ENCODE measurements at places on chromosomes 11 and 22.

DNA sequence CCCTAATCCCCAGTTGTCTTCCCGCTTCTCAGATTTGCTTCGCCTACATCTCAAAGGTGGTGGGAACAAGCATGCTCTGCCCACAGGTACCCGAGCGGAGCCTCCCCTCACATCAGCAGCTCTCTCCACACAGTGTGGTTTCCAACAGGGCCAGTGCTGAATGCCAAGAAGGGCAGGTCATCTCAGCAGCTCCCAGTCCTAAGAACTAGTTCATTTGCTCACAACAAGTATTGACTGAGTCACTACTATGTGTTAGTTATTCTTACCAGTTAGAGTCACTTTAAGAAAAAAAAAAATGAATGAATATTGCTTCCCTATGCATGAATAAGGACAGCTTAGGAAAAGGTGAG lies 66.2 kb downstream of the THAP12 start:
- no peak for DNase-seq

- no peak for DNase-seq
Measured at GRCh38 chr11:126182787-126183445, 28.5 kb downstream of the RPUSD4 start.

GRCh38 chr11:87368858-87369480 lies 331.2 kb downstream of the TMEM135 start:
- no peak for DNase-seq

GRCh38 chr22:31350410-31350863 lies 4.3 kb upstream of the PATZ1 start:
- no peak for DNase-seq

DNA sequence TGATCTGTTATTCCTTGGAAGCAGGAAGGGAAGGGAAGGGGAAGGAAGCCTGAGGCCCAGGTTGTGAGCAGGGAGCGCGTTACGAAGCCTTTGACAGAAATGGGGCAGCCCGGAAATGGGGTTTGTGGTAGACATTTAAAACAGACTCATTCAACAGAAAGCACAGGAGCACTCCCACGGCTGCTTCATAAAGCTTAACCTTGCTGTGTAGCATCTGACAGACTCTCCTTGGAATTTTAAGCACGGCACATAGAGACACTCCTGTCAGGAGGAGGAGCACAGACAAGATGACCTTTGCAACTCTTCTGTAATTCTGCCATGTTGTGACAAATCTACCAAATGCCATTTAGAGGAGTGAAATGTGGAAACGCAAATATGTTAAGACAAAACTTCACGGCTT lies 131.6 kb downstream of the FBXO7 start:
- no peak for DNase-seq

GRCh38 chr11:50178737-50179136 lies 146.1 kb downstream of the OR4C45 start:
- DNase-seq: no peak

DNA sequence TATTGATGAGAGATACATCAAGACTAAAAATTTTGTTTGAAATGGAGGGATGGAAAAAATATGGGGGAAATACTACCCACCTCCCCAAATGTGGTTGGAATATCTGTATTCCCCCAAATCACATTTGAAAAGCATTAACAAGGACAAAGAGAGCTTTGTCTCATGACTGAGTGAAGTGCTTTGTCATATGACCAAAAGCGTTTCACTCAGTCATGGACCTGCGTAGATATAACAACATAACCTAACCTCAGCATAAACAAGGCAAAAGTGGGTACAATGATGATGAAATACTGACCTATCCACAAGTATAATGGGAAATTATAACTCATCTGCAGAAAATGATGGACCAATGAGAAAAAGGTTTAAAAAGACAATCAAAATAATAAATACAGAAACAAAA lies 418.3 kb downstream of the TBC1D22A start:
- DNase-seq: no peak

- DNase-seq: peak; percentile 85
Measured at GRCh38 chr11:16815047-16815767, 76.8 kb downstream of the C11orf58 start.

GRCh38 chr11:124153821-124154220 lies 29.3 kb upstream of the OR10D3 start:
- no peak for DNase-seq

DNA sequence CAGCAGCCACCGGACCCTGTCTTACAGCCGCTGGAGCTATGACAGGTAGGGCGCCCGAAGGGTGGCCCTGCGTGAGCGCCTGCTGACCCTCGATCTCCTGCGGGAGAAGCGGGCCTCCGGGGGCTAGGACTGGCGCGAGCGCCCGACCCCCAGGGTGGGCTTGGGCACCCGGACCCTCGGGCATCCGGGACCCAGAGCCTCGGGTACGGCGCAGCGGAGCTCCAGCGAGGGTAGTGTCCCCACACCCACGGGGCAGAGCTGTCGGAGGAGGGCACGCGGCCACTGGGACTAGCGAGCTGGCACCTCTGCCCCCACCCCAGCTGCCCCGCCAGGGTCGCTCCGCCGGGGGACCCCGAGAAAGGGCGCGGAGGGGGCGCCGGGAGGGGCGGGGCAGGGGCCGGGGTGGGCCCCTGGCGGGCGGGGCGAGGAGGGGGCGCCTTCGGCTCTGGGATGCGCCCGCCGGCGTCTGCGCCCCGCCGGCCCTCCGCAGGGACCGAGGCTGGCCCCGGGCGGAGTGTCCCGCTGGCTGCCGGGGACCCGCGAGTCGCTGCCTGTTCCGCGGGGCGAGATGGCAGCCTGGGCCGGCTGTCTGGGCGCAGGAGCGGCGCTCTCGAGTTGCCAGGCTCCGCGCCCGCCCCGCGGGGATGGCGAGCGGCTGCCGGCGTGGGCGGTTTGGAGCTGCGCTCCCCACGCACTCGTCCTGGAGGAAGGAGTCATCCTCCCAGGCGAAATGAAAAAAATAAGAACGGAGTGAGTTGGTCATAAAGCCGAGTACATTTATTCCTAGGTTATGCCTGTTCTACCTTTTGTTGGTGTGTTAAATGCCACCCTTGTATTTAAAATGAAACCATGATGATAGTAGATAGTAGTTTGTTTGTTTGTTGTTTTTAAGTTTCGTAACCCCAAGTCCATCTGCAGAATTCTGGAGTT lies 32.4 kb downstream of the EIF3F start:
- DNase-seq: no peak

DNA sequence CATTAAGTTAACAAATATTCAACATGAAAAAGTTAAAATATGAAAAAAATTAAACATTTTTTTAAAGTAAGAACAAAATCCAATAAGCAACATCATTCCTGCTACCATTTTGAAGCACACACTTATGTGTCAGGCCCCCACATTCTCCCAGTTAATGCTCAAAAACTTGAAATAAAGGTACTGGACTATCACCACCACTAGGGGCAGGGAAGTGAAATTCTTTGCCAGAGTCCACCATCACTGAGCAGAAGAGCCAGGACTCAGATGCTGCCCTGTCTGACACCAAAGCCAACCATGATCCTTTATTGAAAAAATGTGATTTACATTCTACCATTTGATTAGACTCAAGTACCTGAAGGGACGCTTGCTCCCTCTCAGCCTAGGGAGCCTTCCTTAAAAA lies 39.1 kb downstream of the PITPNB start:
- no peak for DNase-seq

GRCh38 chr22:36767035-36767775 lies 8.7 kb downstream of the IFT27 start:
- no peak for DNase-seq

GRCh38 chr11:46055371-46055770 lies 65.9 kb downstream of the PHF21A start:
- DNase-seq: no peak

DNA sequence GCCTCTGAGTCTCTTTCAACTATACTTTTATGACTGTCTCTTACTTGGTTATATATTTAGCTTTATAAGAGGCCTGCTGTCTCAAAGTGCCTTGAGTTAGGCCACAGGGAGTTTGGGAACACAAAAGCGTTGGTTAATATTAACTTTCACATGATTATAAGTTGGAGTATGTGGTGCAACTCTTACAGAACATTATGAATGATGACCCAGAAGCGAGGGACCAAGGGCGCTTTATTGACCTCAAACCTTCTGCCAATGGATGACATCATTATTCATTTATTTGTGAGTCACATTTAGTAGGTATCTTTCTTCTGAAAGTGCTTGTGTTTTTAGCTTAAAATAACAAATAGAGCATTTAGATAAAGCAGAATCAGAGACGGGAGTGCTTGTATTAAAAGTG lies 298.0 kb upstream of the ZC3H12C start:
- no peak for DNase-seq

- no peak for DNase-seq
Measured at GRCh38 chr11:12090061-12090591, 20.3 kb upstream of the MICAL2 start.

- no peak for DNase-seq
Measured at GRCh38 chr11:26187639-26188038, 144.3 kb upstream of the ANO3 start.

DNA sequence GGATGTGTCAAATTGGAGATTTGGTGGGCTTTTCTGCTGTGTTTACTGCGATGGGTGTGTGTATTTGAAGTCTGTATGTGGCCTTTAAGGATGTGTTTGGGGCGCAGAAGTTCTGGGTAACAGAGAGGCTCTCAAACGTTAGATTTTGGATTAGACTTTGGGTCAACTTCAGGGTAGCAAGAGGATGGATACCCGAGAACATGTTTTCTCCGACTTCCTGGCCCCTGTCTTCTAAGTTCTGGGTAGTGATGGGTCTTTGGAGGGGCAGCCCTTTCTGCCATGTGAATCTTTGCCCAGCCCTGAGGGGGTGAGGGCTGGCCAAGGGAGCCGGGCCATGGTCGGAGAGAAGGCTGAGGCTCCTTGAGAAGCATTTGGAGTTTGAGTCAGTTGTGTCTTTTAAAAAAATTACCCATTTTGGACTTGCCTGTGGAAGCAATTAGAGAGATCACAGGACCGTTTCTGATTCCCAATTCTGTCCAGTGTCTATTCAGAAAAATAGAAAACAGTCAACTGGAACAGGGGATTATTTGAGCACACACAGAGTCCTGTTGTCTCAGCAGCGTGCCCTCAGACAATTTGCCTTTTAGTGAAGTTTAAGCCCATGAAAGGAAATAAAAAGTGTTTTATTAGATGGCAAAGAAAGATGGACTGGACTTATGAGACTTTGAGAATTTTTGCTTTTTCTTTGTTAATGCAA lies 114.4 kb downstream of the PTPRJ start:
- DNase-seq: no peak

DNA sequence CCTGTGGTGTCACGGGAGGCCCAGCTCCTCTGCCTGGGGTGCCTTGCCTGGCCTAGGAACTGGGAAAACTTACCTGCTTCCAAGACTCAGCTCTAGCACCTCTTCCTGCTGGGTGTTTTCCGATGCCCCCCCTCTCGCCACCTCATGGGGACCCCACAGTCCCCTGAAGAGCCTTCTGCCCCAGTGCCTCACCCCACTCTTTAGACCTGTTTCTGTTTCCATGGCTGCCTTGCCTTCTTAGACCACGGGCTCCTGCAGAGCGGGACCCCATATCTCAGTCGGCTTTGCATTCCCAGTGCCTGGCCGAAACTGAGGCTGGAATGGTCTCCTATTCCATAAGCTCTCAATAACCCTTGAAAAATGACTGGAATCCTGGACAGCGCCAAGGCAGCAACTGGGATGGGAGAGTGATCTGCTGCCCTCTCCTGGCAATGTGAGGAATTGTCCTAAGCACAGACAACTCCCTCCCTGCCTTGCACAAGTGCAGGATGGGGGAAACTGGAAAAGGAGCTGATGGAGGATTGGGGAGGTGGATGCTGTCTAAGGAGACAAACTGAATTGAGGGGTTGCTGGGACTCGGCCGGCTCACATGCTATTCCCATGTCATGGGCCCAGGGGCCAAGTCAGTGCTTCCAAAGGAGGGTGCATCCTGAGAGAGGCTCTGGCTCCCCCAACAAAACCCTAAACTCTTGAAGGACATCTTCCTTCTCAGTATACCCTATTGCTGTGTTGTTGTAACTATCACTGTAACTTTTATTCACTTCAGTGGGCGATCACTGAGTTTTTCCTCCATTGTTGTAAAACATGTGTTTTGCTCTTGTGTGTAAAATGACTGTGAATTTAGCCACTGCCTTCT lies 26.6 kb upstream of the IL17RA start:
- no peak for DNase-seq

DNA sequence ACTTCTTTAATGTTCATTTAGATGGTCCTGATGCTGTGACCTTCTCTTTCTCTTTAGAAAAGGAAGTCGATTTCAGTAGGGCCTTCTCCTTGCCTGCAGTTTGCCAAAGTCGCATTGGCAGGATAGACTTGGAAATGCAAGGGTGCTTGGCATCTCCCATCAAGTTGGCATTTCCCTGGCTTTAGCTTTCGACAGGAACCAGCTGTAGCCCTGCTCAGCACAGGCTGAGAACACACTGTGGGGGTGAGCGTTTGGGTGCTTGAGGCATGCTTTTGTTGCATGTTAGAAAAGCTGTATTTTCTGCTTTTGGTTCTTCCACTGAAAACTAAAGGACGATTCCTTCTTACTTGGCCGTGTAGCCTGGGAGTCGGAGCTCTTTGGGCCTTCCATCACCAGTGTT lies 37.7 kb downstream of the LDLRAD3 start:
- no peak for DNase-seq

DNA sequence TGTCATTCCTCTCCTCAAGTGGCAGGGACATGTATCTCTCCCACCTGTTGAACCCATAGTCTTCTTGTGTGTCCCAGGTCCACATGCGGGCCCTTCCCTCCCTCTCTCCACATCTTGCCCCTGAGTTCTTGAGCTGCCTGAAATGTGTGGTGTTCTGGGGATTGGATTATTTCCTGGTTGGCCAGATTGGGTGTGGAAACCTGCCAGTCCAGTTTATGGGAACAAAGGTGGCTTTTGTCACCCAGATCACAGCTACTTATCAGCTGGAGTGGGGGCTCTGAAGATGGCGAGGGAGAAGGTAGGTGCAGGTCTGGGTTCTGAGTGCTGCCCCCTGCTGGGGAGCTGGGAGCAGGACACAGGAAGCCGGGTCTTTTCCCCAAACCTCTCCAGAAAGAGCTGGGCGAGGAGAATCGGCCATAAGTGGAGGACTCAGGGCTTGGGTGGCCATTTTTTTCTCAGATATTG lies 14.2 kb downstream of the DTX4 start:
- DNase-seq: no peak

DNA sequence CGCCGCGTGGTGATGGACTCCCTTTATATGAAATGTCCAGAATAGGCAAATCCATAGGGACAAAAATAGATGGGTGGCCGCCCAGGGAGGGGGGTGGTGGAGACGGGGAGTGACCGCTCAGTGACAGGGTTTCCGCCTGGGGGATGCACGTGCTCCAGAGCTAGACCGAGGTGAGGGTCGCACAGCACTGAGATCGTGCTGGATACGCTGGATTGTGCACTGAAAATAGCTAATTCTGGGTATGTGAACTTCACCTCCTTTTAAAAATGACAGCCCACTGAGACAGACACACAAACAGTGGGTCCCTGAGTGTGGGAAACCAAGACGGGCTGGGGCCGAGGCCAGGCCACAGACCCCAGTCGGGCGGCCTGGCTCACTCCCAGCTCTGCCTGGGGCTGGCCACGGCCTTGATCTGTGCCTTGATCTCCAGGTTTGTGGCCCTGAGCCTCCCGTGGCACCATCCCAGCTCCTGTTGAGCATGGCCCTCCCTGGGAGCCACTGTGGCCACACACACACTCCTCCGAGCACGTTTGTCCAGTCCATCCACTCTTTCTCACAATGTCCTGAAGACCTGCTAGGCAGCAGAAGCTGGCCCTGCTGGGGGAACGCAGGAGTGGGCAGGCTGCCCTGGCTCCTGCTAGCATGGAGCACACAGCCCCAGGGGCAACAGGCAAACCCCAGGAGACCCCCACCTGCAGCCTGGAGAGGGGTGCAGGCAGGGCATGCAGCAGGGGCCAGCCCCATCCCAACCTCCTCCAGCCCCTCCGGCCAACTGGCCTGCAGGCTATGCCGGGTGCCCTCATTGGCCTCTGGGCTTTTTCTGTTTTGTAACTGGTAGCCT lies 41.0 kb upstream of the TH start:
- no peak for DNase-seq

GRCh38 chr22:46406349-46406748 lies 70.8 kb downstream of the TRMU start:
- DNase-seq: no peak
